NCI-H526 (cell line): ENCODE measurements at places on chromosomes 2 and 18.

DNA sequence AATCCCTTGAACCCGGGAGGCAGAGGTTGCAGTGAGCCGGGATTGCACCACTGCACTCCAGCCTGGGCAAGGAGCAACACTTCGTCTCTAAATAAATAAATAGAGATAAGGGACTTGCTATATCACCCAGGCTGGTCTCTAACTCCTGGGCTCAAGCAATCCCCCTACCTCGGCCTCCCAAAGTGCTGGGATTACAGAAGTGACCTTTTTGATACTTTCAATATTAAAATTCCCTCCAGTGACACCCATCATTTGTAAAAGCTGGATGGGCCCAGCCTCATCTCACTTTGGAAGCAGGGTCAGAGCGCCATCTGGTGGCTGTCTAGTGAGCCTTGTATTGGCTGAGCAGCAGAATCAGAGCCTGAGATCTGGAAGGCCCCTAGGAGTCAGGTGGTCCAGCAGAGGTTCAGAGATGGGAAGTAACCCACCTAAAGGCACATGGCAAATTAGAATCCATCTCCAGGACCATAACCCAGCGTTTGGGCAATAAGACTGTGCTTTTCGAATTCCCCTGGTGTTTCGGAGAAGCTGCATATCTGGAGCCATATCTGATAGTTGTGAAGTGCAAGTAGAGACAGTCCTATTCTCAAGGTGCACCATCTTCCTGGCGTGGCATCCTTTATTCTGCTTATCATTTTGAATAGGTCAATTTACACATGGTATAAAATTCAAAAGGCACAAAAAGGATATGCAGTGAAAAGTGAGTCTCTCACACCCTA is 18.3 kb upstream of the SLC35F6 start:
- DNase-seq = peak; percentile 83

GRCh38 chr2:104312684-104313083 is 541.2 kb upstream of the POU3F3 start:
- peak; percentile 6 for DNase-seq

- DNase-seq = no peak
Observed at GRCh38 chr2:219441451-219442255, 7.0 kb downstream of the SPEG start.

DNA sequence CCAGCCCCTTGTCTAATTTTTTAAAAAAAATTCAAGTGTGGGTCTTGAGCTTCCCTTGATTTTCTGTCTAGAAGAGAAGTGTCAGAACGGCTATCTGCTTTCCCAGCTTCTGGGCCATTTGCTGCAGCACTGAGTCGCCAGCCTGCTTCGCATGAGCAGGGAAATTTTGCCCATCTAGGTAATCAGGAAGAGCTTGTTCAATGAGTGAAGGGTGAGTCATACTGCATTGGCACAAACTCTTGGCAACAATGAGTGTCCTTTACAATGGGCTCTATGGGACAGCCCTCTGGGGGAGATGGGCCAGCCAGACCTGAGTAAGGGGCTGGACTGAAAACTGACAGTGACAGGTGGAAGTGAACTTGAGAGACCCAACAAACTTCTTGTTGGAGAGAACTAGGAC is 2.4 kb upstream of the RNF144A start:
- no peak for DNase-seq

- no peak for DNase-seq
Observed at GRCh38 chr2:239456940-239457339, 56.1 kb upstream of the HDAC4 start.

- DNase-seq = no peak
Observed at GRCh38 chr18:50494569-50494968, 65.3 kb upstream of the MAPK4 start.
